ENCODE measurements at places on chromosomes 11 and 22.

DNA sequence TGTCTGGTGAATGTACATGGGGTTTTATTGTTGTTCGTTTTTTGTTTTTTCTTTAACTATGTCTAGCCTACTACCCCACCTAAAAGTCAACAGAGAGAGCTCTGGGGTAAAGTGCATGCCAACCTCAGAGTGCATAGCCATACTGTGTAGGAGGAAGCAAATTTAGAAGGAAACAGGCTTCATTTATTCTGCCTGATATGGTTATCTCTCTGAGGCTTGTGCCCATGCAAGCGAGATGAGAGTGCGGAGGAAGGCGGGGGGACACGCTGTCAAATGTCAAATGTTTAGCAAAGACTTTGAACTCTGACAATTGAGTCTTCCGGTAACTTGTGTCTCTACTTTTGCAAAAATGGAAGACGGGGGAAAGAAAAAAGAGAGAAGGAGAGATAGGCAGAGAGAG, 295.5 kb downstream of the ETS1 start:
- no peak for DNase-seq

DNA sequence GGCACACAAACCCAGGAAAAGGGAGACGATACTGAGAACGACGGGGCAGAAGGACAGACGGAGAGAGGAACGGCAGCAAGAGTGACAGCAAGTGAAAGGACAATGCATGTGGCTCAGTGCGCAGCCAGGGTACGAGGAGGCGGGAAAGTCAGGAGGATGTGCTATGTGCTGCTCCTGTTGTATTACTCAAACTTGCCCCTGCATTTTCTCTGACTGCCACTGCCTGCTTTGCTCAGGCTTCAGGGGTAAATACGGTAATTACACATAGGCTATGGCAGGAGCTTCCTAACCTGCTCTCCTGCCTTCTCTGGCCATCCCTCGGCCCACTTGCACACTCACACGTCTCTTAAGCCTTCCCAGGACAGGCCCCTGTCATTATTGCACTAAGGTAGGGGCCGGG, 94.8 kb downstream of the FEZ1 start:
- no peak for DNase-seq

GRCh38 chr22:31005535-31005934, 36.5 kb downstream of the TUG1 start:
- no peak for DNase-seq

DNA sequence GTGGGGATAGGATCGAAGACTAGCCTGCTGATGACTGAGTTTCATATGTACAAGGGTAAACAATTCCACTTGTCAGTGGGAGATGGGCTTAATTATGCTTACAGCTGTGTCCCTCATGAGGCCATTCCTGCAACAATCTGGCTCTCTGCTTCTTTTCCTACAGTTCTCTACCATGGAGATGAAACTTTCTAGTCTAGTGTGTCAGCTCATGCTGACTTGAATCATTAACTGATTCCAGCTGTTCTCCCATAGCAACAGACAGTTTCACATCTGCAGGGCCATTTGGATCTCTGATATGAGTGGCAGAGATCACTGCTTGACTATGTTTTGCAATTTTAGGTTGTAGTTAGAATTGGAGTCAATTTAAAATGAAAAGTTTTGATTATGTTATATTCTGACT, 1251.7 kb upstream of the RAG2 start:
- no peak for DNase-seq

DNA sequence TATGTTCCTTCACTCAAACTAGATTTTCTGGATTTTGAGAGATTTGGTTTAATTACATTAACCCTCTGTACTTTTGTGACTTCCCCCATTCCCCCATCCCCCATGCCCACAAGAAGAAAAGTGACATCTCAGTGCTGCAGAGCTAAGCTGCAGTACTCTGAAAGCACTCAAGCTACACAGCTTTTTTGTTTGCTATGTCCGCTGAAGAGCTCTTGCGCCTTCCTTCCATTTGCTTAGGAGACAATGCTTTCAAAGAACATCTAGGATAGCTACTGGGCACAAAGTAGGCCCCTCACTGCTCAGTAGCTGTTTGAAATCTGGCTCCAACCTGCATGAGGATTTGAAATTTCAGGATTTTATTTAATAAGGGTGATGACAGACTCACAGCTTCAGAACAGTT, 69.7 kb downstream of the SLC17A6 start:
- DNase-seq, result no peak

- no peak for DNase-seq
Measured at GRCh38 chr11:18492888-18493287, 33.9 kb downstream of the TSG101 start.

DNA sequence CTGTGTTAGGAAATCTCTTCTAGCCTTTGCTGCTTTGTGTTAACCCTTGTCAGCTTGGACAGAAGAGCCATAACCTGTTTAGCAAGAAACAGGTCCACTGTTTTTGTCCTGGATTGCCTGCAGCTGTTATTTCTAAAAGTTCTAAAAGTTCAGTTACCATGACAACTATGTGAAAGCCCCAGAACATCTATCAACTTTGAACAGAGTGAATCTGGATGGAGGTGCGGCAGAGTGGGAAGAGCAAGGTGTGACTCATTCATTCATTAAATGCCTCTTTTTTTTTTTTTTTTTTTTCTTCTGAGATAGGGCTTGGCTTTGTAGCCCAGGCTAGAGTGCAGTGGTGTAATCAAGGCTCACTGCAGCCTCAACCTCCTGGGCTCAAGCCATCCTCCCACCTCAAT, 50.5 kb downstream of the RBX1 start:
- DNase-seq, result no peak

- DNase-seq, result no peak
Measured at GRCh38 chr11:19790831-19791552, 78.4 kb downstream of the NAV2 start.

DNA sequence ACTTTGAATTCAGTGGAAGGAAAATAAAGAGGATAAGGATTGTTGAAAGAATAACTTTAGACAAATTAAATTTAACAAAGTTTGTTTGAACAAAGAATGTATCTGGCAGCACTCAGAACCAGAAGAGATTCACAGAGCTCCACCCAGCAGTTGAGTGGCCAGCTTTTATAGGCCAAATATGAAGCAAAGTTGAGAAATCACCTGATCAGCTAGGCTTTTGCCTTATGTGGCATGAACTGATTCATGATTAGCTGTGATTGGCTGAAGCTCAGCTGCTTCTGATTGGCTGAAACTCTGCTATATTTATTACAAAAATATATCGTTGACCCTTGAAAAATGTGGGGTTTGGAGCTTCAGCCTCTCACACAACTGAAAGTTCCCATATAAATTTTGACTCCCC, 62.6 kb downstream of the PIWIL4 start:
- no peak for DNase-seq

DNA sequence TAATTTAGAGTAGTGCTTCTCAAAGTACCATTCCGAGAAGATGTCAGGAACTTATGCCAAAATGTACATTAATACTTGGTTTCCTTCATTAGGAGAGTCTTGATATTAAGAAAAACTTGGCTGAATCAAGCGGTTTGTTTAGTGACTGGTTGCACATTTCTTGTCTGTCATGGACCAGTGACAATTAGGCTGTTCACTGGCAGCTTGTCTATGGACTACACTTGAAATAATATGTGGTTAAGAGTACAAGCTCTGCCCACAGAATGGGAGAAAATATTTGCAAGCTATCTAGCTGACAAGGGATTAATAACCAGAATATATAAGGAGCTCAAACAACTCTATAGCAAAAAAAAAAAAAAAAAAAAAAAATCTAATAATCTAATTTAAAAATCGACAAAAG, 24.6 kb downstream of the COA4 start:
- DNase-seq, result no peak

DNA sequence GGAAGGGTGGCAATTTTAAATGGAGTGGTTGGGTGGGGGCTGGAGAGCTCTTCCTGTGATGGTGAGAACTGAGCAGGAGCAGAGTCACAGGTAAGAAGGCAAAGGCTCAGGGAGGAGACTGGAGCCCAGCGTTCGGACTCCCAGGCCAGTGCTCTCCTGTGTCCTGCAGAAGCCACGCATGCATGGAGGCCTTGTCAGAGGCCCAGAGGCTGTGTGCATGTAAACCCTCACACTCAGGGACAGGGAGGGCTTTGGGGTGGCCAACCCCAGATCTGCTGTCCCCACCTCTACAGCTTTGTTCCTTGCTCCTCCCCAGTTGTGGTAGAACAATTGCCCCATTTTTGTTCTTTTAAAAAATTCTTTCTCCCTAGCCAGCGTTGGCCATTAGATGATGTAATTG, 130.4 kb upstream of the PARVA start:
- DNase-seq, result no peak

DNA sequence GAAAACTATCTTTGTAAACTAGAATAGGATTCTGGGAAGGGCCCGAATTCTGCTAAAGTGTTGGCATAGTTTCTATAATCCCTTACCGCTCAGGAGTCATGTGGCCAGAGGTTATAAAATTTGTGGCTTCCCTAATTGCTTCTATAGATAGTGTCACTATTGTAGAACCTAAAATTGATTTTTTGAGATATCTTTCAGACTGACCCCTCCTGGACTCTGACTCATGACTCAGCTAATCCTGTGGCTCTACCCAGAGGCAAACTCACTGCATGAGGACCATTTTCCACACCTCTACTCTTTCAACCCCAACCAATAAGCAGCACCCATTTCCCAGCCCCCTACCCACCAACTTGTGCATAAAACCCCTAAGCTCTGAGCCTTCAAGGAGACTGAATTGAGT, 61.8 kb upstream of the PRSS23 start:
- no peak for DNase-seq

- no peak for DNase-seq
Measured at GRCh38 chr22:50032109-50032871, 19.7 kb upstream of the IL17REL start.

DNA sequence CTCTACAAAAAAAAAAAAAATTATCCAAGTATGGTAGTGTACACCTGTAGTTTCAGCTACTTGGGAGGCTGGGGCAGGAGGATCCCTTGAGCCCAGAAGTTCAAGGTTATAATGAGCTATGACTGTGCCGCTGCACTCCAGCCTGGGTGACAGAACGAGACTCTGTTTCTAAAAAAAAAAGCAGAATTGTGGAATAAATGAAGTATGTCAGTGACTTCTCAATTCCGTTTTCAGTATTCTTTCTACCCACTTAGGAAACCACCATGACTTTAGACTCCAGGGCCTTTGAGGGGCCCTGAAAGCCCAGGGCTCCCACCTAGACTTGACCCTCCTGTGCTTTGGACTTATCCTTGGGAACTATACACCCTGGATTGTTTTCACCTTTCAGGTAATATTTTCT, 6.5 kb upstream of the NUP160 start:
- DNase-seq, result no peak

DNA sequence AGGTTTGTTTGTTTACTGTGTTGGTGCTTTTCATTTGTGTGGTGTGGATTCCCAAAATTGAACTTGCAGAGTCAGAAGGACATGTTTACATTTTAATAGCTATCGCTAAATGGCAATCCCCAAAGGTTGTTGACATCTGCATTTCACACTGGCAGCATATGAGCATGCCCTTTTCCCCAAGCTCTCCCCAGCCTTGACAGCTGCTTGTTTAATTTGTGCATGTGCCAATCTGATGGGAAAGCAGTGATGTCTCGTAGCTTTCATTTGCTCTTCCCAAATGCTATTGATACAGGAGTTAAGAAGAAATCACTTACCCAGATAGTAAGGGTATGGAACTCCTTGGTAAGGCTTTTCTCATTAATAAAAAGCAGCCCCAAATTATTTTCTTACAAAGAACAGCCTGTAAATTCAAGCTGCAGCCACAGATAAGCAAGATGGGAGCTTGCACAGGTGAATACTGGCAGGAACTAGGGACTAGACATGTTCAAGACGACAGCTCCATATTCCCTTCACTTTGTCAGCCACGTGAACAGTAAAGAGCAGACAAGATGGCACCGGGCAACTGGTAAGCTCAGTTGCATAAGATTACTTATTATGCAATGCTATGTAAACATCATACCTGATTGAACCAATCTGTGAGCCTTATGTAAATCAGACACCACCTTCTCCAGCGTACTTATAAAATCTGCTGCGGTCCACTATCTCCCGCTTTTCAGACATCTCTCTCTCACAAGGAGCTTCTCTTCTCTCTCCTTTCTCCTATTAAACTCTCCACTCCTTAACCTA, 87.4 kb downstream of the IGLL5 start:
- DNase-seq, result no peak

- no peak for DNase-seq
Measured at GRCh38 chr11:110467556-110467955, 37.8 kb downstream of the FDX1 start.

DNA sequence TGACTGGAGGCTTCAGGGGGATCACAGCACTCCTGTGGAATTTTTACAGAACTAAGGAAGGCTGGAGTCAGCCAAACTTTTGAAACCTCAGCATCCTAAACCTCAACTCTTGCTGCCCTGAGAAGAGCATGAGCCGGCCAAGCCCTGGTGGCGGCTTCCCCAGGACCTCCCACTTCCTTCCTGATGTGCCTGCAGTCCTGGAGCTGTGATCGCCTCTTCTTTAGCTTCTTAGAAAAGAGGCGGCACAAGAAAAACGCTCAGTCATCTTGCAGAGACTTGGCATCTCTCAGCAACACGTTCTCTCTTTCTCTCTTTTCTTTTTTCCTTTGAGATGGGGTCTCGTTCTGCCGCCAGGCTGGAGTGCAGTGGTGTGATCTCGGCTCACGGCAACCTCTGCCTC, 40.4 kb upstream of the AMPD3 start:
- no peak for DNase-seq

DNA sequence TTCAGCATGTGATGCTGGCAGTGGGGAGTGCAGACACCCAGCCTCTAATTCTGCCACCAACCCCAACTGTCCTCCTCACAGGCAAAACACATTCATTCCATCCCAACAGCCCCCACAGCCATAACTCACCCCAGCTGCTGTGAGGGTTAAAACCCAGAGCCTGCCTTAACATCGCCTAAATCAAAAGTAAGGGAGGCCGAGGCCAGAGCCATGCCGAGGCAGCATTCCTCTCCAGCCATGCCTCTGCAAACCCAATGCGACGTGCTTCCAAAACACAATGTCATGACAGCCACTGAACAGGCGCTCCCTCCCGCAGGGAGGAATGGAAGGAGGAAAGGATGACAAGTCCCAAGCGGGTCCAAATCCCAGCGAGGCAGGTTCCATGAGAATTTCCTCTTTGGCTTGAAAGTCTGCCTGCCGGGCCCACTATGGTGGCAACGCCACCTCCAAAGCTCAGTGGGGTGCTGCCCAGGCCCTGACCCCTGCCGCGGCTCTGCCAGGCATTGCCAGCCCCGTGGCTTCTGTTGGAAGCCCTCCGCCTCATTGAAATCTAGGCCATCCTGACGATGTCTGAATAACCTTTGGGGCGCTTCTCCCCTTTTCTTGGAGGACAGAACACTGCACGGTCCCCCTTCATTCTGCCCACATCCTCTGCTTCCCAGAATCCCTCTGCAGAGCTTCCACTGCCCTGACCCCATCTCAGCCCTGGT, 472.3 kb downstream of the BRD1 start:
- DNase-seq, result no peak

DNA sequence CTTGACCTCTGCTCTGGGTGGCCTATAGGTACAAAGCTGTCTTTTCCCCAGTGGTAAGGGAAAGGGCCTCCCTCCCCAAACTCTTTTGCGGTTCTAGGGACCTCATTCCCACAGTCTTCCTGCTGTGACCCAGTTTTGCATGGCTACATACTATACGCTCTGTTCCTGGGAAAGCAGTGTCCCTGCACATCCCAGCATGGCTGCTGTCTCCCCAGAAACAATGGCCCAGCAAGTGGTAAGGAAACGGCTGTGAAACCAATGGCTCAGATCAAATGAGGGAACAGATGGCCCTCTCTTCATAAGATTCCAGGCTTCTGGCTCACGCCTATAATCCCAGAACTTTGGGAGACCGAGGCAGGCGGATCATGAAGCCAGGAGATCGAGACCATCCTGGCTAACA, 41.1 kb downstream of the RPL27A start:
- DNase-seq, result no peak

Data from left forelimb (tissue), 1 donor.